Stimulated activated CD4-positive, alpha-beta T cell treated with anti-CD3 and anti-CD28 coated beads, TNF-alpha, amount 100 ng/mL, for 48 hours (primary cell): ENCODE measurements at places on chromosomes 13 and 19.

DNA sequence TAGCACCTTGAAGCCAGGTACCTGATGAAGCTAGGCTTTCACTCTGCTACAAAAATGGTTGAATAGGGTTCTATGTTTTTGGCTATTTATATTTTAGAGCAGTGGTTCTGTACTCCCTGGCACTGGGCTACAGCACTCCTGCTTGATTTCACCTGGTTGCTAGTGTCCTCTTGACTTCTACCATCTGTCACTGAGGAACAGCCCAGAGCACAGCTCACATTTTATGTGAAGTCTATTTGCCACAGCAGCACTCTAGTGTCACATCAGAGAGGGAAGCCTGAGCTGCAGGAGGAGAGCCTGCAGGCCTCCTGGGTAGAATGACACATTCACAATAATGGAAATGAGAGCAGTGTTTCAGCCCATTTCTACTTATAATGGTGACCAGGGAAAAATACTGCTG is 184.2 kb downstream of the ZNF486 start:
- DNase-seq: no peak

- DNase-seq: no peak
Observed at GRCh38 chr13:109545931-109546330, 240.5 kb downstream of the IRS2 start.

DNA sequence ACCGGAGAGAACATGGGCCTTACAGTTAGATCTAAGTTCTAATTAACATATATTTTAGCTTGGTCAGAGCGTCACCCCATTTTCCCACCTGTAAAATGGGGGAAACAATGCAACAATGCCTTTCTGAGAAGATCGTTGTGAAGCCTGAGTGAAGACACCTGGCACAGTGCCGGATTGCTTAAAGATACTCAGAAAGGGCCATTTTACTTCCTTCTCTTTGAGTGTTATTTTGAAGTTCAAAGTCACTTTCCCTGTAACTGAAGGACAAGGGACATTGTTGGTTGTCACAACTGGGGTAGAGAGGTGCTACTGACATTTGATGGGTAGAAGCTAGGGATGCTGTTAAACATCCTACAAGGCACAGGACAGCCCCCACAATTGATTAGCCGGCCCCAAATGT is 28.1 kb downstream of the HSPH1 start:
- no peak for DNase-seq

GRCh38 chr19:8332976-8333766 is 9.9 kb downstream of the KANK3 start:
- no peak for DNase-seq

DNA sequence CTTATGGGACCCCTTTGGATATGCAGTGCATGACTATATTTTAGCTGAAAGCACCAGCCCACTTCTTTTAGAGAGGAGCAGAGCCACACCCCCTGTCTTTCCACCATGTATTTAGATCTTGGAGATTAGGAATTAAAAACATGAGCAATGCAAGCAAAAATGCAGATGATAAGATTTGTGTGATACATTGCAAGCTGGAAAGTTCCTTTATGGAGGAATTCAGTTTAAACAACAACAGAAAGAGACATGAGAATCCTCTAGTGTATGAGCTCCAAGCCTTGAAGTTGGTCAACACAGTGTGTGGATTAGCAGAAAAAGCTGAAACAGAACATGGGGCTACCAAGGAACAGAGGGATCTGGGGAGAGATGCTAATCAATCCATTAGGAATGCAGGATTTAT is 529.8 kb upstream of the NBEA start:
- no peak for DNase-seq

GRCh38 chr19:7677669-7678311 is 900 bp downstream of the MCEMP1 start:
- DNase-seq: no peak

- DNase-seq: no peak
Observed at GRCh38 chr19:18520848-18521691, 800 bp downstream of the ELL start.

DNA sequence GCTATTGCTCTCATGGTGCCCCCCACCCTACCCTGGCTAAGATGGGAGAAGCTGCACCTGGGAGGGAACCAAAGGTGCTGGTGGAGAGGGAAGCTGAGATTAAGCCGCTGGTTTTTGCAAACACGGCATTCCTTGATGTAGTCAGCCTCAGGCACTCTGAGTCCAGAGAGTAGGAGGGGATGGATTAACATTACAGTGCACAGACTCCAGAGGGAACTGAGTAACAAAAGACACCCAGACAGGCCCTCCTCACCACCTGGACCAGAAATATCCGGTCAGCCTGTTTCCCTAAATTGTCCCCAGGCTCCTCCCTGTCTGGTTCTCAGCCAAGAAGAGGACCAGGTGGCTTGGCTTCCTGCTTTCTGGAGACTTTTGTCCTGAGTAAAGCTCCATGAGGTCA is 28.9 kb upstream of the PABPC3 start:
- DNase-seq: no peak

DNA sequence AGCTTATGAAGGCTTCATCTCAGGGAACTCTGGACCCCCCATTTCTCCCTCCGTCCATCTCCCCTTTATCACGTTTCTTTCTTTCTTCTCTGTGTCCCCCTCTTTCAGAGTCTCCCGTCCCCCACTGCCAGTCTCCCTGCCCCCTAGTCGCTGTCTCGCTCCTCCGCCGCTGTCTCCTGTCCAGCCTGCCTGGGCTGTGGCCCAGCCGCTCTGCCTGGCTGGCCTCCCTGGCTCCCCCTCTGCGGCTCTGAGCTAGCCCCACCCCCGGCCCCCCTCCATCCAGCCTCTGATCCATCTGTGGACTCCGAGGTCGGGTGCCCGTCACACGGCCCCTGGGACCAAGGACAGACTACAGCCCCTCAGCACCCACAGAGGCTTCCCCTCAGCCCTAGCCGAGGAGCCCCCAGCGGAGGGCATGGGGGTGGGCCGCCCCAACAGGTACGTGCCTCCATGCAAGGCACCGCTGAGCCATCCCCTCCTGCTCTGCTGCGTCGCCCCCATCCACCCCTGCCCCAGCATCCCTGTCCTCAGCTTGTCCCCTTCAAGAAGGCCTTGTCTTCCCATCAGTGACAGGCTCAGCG is 1.1 kb upstream of the KCNJ14 start:
- DNase-seq: no peak

GRCh38 chr19:38155453-38155852 is 68.6 kb downstream of the DPF1 start:
- DNase-seq: no peak
